ENCODE measurements at places on chromosomes 6 and 20.

GRCh38 chr20:19966840-19967239, 50.3 kb upstream of the NAA20 start:
- DNase-seq, result no peak

- no peak for DNase-seq
These were observed 58.4 kb downstream of the PPP1R14C start for GRCh38 chr6:150201285-150201684.

DNA sequence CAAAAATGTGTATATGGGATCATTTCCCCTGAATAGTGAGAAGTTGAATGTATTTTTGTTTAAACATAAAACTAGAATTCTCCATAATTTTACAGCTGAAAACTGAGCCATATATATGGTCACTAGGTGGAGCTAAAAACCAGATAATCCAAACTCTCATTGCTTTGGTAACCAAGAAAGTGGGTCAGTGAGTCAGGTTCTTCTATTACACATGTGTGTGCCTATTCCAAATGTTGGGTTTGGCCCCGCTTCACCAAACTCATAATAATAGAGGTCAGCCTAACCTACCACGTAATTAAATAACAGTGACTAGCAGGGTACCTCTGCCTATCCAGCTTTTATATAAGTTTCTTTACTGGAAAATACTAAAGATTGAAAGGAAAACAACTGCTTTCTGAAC, 19.3 kb upstream of the RNGTT start:
- DNase-seq, result peak; percentile 55

DNA sequence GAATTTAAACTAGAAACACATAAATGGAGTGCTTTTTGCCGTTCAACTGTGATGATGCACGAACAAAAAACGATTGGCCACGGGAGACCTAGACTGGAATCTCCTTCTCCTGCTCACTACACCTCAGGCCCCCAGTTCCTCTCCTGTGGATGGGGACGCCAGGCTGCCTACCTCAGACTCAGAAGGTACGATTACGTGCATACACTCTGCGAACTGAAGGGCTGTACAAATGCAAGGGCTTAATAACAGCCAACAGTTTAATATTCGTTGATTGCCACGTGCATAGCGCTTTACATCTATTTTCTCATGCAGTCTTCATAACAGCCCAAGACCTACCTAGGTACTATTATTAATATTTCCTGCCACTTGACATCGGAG, 495 bp upstream of the ARMC2 start:
- DNase-seq, result no peak

- no peak for DNase-seq
These were observed 28.5 kb downstream of the SLC35D3 start for GRCh38 chr6:136950436-136951126.

Measured in HepG2 (cell line).